Effector memory CD4-positive, alpha-beta T cell (primary cell): ENCODE measurements at places on chromosomes 7 and 10.

GRCh38 chr10:13206546-13207443 is 27.4 kb downstream of the UCMA start:
- DNase-seq = no peak

- no peak for DNase-seq
Observed at GRCh38 chr7:29748286-29749099, 57.8 kb upstream of the WIPF3 start.

DNA sequence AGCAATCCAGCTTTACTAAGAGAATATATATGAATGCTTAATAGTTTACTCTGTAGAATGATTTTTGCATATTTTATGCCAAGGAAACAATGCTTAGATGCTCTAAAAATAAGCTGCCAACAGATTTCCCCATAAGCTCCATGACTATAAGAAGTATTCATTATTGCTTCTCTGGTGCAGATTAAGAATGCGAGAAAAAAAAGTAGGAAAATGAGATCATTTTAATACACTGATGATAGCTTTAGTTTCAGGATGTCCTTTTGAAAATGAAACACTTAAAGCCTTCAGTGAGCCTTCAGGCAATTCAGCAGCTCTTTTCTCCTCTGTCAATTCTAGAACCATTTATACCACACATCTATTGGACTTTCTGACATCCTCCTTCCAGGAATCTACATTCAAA is 735.0 kb upstream of the POT1 start:
- no peak for DNase-seq

- no peak for DNase-seq
Observed at GRCh38 chr10:102678068-102678400, 33.8 kb downstream of the TRIM8 start.

DNA sequence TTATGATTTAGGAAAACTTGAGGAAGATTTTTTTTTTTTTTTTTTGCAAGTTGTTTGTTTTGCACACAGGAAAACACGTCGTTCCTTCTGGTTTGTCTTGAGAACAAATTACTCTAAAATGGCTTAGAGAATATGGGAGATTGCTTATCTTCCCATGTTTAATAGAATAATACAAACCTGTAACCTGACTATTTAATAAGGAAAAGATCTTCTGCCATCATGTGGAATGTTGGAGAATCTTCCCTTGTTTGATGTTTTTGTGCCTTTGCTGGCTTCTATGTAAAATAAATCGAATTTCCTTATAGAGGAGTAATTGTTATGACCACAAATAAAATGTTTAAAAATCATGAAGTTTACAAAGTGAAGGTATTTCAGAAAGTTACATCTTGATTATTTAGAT is 818.8 kb downstream of the GATA3 start:
- DNase-seq = no peak

DNA sequence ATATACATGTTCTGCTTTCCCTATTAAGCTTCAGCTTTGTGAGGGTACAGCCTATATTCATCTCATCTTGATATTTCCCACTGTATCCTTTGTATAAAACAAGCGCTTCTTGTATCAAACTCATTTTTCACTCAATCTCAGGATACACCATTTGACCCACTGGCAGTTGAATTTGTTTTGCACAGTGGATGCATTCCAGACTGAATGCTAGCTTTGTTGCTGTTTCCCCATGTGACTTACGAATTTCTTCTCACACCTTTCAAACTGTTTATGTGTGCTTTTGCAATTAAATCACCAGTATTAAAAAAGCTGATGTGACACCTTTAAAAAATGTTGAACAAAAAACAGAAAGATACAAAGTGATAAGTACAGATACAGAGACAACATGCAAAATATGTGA is 180.9 kb downstream of the ZNF438 start:
- no peak for DNase-seq

GRCh38 chr7:73831584-73831833 is 713 bp downstream of the CLDN4 start:
- DNase-seq = no peak

GRCh38 chr10:93379731-93380575 is 102.2 kb downstream of the MYOF start:
- DNase-seq = no peak

DNA sequence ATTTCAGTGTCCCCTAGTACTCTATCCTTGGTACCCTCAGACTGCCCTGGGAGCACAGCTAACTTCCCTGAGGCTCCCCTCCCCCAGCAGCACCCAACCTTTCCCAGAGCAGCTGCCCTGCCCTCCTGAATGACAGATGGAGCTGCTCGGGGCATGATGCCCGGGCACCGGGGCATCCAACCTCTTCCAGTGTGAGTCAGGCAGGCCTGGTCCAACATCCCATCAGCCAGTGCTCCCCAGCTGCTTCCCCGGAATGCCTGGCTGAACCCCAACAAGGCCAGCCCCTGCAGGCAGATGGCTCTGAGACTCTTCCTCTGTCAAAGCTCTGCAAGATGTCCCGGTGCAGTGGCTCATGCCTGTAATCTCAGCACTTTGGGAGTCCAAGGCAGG is 11.9 kb upstream of the TSPAN15 start:
- no peak for DNase-seq
